ENCODE measurements at places on chromosomes 16 and 17.

- DNase-seq, result no peak
These were observed 3.5 kb upstream of the ARHGAP27 start for GRCh38 chr17:45436161-45436560.

DNA sequence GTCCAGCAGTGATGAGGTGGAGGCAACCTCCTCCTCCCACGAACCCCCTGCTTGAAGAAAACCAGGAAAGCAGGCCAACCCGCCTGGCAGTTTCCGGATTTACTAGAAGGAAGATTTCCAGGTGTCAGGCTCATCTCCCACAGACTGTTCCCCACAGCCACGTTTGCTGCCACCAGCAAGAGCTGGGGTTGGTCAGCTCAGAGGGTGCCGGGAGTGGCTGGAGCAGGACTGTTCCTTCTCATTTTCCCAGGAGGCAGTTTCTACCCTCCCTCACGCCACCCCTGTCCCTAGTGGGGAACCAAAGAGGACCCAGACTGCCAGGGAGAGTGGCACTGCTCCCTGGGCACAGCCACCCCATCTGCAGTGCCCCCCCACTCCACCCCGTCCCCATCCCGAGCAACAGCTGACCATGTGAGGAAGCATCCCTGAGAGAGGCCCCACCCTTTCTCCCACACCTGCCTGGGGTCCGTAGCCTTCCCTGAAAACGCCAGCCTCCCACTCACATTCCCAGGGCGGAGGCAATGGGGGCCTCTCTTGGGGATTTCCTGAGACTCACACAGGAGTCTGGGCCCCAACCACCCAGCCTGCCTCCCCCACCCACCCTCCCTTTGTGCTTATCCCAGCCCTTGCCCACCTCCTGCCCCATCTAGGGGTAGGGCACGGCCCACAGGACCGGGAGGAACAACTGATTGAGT is 5.9 kb downstream of the KRT17 start:
- DNase-seq, result no peak

GRCh38 chr16:85128079-85128837 is 16.0 kb upstream of the CIBAR2 start:
- DNase-seq, result no peak

- no peak for DNase-seq
These were observed 30.6 kb downstream of the XYLT1 start for GRCh38 chr16:17440131-17440530.

DNA sequence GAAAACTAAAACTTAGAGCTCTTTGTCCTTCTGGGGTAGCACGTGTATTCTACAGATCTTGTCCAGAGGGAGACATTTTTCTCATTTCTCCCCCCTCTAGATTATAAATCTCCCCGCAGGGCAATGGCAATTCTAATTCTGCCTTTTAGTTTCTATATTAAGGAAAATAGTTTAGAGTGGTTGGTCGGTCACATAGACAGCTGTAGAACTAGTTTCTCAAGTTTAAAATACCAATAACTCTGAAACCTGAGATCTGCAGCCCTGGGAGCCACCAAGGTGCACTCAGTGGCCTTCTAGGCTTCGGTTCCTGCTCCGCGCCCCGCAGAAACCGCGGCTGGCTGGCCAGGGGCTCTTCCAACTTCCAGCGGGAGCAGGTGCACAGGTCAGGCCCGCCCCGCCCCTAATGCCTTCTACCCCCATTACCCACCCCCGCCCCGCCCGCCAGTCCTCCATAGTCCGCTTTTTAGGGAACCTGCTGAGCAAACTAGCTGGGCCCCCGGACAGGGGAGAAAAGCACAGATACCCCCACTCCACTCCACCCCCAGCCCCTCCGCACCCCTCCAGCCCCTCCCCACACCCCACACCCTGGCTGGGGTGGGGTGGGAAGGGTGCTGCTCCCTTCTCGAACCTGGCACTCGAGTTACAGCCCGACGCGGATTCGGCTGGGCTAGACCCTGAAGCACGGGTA is 431 bp downstream of the SLFN11 start:
- DNase-seq, result peak; percentile 75

GRCh38 chr16:58119509-58119845 is 9.7 kb downstream of the CFAP20 start:
- DNase-seq, result no peak

GRCh38 chr16:1345087-1345486 is 6.6 kb downstream of the TSR3 start:
- no peak for DNase-seq

- DNase-seq, result peak; percentile 81
These were observed 43.8 kb upstream of the TOB1 start for GRCh38 chr17:50909765-50910605.

DNA sequence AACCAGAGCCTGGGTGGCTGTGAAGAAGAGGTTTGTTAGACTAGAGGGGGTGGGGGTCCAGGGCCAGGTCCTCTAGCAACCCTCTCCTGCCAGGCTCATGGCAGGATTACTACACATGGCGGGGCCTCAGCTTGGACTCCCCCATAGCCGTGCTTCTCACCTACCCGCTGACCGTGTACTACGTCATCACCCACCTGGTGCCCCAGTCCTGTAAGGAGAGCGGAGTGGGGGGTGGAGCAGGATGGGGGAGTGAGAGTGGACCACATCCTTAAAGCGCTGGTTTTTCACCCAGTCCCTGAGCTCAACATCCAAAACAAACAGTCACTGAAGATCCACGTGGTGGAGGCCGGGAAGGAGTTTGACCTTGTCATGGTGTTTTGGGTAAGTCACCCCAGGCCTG is 4.2 kb upstream of the CXCL16 start:
- no peak for DNase-seq

DNA sequence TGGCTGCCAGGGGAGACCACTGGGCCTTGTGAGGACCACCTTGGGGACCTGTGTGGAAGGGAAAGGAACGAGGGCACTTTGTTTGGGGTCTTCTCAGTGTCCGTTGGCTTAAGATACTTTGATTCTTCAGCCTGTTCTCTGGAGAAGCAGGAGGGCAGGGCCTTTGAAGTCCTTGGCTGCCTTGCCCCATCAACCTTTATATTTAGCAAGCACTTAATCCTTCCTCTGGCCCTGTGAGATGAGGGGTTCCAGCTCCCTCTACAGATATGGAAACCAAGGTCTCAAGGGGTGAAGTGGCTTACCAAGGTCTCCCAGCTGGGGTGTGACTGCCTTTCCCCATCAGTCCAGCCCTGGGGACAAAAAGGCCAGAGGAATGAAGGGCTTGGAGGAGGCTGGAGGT is 28.5 kb downstream of the TTYH2 start:
- no peak for DNase-seq

- DNase-seq, result no peak
These were observed 5.8 kb upstream of the SPIRE2 start for GRCh38 chr16:89822188-89823086.
